Cerebellar nuclear complex (tissue), 1 donor: ENCODE measurements at places on chromosomes 4 and X.

- DNase-seq, result no peak
Observed at GRCh38 chr4:147547314-147548056, 66.6 kb downstream of the EDNRA start.

DNA sequence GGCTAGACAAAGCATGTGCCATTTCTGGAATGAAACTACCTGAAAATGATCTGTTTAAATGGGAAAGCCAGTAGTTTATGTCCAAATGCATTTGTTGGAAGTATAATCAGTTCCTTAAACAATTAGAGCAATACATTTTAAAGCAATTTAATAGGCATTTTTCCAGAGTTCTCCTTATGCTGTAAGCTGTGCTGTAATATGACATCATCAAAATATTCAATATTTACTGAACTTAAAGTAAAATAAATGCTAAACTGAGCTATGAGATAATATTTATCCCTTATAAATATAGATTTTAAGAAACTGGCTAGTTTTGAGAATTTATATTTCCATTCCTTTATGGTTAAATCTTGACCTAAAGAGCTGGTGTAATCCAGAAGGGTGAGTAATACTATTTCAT is 7.9 kb downstream of the SLC4A4 start:
- no peak for DNase-seq

DNA sequence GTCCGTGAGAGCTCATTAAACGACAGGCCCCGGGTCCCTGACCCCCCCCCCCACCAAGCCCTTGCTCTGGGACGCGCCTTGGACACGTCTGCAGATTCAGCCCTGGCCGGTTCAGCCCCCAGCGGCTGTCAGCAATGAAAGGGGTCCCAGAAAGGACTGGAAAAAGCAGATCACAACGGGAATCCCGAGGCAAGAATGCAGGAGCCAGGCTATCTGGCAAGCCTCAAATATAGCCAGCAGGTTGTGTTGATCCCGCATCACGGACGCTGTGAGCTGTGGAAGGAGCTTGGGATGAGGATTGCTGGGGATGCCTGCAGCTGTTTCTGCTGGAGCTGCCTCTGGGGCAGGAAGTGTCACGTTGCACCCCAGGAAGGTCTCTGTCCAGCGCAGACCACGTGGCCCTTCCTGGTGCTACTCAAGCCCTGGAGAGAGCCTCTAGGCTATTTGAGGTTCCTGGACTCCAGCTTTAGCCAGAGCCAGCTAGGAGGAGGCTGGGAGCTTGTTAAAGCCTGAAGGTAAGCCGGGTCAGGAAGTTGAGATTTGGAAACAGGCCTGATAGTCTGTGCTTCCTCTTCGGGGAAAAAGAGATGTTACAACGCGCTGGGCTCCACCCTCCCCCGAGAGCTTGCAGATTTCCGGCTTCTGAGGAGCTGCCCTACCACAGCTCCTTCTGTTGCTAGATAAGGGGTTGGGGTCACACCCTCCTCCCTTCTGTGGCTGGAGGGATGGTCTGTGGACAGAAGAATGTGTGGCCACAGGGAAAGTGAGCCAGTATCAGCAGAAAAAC is 19.3 kb upstream of the CSF2RA start:
- no peak for DNase-seq

DNA sequence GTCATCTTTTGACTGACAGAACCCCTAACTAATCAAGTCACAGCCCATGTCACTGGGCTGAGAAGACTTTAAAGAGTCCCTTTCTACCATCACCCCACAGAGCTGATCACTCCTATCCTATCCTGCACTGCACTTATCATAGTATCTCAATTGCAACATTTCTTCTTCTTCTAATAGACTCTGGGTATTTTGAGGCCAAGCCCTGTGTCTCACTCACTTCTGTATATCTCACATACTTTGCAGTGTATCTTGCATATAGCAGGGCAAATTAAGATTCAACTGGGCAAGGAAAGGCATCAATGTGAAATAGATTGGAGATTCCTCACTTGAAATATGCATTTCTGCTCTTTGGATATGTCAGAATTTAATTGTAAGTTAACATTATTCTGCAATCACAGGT is 531.5 kb upstream of the SLIT2 start:
- DNase-seq, result no peak

DNA sequence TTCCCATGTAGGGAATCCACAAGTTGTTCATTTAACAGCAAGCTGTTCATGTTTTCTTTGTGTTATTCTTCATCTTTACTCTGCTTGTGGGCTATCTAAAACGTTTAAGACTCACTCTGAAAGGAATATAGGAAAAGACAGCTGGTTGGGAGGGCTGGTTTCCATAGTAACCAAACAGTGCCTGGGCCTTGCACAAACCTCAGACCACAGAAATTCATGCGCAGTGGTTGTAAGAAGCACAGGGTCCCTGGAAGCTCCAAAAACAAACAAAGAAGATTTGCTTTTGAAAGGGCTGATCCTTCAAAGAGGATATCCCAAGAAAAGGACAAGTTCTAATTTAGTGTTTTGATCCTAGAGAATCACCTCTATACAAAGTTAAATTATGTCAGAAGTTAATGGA is 7.8 kb downstream of the SERTM2 start:
- no peak for DNase-seq

DNA sequence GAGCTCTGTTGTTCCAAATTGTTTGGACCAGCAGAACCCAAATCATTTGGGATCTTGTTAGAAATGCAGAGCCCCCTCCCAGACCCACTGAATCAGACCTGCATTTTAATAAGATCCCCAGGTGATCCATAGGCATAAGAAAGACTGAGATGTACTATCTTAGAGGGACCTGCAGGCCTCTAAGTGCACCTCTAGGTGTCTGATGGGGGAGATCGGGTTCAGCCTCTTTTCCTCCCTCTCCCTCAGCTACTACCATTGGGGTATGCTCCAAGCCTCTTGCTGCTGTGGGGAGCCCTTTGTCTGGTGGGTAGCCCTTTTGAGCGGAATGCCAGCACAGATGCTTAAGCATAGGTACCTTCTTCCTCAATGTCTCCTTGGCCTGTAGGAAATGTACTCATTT is 63.8 kb upstream of the RPS6KA3 start:
- DNase-seq, result no peak

DNA sequence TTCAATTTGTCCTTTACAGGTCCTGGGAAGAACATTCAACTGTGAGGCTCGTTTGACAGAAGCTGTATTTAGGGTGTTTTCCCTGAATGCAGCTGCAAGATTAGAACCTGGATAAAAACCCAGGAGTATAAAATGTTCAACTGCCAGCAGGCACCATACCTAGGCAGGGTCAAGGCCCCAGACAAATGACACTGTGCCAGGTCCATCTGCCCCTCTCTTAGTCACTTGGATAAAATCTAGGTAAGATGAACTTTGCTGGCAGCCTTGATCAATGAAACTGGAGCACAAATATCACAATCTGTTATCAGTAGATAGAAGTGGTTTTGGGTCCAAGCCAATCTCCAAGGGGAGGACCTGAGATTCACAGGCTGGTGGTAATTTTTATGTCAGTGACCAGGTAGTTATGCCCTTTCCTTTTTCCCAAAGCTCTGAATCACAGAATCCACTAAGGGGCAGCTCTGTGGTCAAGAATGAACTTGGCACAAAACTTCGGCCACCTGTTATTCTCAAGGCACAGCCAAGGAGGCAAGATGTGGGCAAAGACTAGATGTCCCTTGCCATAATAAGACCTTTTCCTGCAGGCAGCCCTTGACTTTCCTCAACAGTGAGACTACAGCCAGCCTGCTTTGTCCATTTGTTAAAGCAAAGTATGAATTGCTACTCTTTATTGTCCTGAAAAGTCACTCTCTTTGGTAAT is 501.0 kb downstream of the PPARGC1A start:
- no peak for DNase-seq

DNA sequence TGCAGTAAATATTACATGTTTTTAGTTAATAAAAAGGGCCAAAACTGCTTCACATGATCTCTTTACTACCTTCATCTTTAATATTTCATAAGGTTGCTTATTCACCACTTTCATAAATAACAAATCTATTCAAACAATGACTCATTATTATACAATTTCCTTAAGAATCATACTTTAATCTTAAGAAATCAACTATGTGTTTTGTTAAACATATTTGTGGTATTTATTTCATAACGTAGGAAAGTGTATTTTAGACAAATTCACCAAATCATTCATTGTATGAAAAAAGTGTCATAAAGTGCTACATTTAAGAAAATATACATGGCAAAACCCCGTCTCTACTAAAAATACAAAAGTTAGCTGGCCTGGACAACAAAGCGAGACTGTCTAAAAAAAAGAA is 150.5 kb upstream of the RXFP1 start:
- no peak for DNase-seq

GRCh38 chr4:86615501-86615900 is 21.4 kb downstream of the PTPN13 start:
- DNase-seq, result no peak

DNA sequence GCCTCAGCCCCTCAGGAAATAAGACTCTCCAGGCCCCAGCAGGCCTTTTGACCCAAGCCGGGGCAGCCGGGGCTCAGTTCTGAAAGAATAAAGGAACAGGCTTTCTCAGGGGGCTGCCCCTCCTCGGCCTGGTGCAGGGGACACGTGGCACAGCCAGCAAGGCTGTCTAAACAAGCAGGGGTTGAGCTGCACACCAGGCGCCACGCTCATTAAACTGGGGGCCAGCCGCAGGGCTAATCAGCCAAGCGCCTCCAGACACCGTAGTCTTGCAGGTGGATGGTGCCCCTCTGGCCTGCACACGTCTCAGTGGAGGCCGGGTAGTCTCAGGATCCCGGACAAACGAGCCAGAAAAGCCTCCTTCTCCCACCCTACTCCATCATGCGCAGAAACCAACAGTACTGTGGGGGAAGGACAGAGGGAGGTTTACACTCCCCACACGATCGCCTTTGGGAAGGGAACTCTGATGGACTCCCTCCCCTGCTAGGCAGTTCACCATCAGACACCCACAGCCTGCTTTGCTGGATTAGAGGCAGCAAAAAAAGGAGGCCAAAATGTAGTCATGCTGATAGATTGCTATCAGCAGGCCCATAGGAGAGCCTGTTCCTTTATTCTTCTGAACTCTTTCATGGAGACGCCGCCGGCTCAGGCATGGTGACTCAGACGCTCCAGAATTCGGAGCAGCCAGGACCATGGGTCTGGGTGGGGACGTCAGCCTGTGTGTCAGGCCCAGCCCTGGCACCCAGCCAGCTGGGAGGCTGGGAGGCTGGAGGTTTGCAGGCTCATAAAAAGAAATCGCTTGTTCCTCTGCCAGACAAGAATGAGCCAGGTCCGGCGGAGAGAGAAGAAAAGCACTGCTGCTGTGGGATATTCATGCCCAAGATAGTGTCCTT is 342.4 kb downstream of the BCOR start:
- no peak for DNase-seq

DNA sequence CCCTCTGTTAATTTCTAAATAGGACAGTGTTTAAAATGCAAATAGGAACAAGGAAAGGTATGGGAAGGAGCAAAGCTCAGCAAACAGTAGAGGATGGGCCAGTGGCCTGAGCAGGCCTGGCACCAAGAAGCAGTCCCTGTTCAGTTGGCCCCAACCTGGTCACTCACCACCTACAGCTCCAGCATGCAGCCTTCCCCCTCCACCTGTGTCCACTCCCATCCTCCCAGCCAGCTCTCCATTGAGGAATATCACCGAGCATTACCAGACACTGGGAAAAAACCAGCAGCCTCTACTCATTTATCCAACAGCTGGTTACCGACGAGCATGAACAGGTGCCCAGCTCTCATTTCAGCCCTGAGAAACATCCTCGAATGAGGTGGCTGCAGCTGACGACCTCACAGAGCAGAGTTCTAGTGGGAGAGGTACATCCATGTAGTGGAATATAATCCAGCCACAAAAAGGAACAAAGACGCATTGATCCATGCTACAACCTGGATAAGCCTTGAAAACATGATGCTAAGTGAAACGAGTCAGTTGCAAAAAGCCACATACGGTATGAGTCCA is 25.6 kb downstream of the CD99L2 start:
- DNase-seq, result no peak

- no peak for DNase-seq
Observed at GRCh38 chr4:185567381-185568376, 32.4 kb upstream of the PDLIM3 start.

DNA sequence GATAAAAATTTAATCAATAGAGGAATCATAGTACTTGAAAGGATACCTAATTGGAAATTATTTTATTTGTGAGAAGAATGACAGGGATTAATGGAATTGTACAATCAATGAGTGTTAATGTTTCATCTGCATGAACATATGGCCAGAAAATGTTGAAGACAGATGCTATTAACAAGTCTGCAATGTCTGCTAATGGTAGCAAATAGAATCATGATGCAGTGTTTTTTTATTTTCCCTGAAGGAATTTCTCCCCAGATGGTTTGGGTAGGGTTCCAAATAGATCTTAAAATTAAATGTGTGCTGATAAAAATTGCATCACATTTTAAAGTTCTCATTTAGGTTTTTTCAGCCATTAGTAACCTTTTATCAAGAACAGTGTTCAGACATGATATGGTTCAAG is 291.3 kb upstream of the TRAM1L1 start:
- DNase-seq, result no peak

- DNase-seq, result no peak
Observed at GRCh38 chrX:52352551-52352950, 16.3 kb upstream of the XAGE2 start.

DNA sequence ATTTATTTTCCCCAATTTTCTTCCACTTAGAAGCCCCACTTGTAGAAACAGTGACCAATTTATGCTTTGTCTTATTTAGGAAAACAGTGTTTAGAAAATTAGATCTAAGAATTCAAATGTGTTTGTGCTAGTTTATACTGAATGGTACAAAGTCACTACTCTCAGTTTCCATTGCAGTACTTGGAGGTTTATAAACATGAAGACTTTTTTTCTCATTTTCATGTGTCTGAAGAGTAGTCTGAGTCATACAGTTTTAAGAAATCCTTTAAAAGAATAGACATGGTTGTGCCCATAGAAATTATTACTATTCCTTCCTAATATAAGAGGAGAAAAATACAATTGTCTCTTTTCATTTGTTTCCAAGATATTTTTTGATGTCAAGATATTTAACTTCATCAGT is 458.7 kb downstream of the NAF1 start:
- no peak for DNase-seq

DNA sequence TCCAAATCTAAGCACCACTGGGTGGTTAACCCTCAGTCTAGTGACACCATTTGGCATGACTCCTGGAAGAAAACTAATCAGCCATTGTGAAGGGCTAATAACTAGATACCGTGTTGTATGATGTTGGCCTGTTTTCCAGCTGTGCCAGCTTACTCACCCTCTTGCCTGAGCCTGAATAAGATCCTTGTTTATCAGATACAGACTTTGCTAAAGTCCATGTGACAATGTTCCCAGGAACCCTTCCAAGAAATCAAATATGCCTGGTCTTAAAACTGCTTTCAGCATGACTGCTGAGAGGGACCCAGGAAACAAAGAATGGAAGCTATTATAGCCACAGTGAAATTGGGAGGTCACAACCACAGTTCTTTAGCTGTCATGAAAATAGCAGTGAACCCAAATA is 640.8 kb upstream of the INTU start:
- no peak for DNase-seq

DNA sequence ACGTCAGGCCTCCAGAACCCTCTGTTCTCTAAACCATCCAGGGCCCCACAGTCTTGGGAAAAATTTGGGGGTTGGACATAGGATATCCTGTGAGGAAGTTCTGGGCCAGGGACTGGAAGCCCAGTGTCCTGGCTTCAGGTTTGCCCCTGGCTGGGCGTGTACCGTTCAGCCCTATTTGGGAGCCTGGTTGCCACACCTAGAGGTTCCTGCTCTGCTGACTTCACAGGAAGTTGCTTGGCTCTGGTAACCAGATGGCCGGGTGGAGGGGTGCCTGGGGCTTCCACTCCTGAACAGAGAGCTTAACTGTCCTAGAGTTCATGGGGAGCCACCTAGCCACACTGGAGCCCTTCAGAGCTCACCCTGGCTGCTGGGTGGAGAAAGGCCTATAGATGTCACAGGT is 1.1 kb downstream of the TAFAZZIN start:
- DNase-seq, result no peak

GRCh38 chrX:15869695-15870094 is 15.1 kb upstream of the AP1S2 start:
- DNase-seq, result no peak
